ENCODE measurements at places on chromosomes 1 and 21.

DNA sequence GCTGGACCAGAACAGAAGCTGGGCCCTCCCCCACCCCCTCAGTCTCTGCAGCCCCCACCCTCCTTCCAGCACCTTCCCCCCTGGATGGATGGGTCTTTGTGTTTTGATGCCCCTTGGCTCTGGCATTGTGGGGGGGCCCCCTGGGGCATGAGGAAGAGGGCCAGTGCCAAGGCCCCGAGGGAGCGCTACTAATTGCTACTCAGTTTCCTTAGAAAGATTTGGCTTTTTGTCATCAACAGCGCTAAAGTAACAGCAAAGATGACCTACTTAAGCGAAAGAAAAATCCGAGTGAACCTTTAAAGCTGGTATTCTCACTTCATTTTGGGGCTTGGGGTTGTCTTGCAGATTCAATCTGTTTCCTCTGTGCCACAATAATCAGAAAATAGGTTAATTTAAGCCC is 63.5 kb downstream of the SKI start:
- DNase-seq: no peak

GRCh38 chr1:170670802-170671628 is 7.1 kb downstream of the PRRX1 start:
- DNase-seq: no peak

DNA sequence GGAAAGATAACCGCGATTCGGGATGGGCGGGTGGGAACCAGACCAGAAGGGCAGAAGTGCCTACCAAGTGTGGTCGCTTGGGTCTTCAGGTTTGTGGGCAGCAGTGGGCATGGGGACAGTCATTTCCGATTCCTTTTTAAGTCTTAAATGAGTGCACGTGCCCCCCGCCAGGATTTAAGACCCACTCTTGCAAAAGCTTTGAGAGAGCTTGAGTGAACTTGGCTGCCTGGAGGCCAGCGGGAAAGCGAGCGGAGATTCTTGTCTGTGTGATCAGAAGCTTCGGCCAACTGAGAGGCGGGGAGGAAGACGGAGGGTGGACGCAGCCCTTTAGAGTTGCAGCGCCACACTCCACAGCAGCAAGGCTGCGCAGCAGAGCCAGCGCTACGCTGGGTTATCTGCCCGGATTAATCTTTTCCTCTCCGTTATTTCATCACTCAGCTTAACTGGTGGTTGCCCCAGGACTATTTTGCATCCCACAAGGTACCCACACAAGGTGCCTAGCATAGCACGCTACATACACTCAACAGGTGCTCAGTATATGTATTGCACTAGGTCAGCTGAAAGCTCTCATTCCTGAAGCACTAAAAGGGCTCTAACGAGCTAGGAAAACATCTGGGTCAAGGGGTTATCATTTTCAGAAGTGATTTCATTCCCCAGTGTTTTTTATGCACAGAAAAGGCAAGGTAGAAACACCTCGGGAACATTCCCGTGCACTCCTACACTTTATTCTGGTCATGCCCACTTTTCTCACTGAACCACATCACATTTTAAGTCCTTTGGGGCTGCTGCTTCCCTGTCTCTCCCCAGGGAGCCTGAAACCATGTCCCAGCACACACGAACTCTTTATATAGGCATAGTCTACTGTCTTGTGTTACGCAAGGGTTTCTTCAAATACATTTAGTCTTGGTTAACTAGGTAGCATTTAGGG is 1.5 kb upstream of the BATF3 start:
- no peak for DNase-seq

- DNase-seq: no peak
Measured at GRCh38 chr1:202944438-202944921, 13.6 kb downstream of the ADIPOR1 start.

GRCh38 chr1:73604739-73605138 is 593.2 kb downstream of the LRRIQ3 start:
- DNase-seq: no peak

DNA sequence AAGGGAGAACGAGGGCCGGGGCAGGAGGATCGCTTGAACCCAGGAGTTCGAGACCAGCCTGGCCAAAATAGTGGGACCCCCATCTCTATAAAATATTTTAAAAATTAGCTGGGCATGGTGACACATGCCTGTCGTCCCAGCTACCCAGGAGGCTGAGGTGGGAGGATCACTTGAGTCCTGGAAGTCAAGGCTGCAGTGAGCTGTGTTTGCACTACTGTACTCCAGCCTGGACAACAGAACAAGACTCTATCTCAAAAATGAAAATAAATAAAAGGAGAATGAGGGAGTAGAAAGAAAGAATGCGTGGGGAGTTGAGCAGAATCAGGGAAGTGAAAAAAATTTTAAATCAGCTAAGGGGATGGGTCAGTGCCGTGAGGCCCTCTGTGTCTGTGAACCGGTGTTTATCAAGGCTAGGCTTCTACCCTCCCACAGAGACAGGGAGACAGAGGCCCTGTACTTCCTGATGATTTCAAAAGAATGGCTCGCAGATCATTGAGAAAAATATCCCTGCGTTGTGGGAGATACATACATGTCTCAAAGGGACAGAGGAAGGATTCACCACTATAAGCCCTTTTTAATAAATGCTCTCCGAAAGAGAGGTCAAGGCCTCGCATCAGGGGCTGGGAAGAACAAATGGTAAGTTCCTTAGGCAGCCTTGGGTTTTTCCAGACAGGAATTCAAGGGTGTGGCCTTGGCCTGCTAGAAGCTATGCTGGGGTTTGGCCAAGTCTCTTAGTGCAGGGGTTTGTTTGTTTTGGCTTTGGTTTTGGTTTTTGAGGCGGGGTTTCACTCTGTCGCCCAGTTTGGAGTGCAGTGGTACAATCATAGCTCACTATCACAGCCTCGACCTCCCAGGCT is 20.7 kb downstream of the IL10RB start:
- DNase-seq: no peak

DNA sequence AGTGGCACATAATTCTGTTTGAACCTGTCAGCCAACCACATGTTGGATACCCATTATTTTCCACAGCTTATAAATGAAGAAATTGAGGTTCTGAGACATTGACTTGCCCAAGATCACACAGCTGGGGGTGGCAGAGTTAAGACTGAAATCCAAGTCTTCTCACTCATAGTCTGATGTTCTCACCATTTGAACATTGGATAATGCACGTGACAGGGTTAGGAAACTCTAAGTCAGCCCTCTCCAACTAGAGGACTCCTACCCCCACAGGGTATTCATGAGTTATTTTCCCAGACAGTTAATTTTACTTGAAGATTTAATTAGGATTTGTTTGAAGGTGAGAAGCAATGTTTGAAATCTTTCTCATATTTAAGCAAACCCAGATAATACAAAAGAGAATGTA is 38.1 kb upstream of the C1orf105 start:
- DNase-seq: no peak

DNA sequence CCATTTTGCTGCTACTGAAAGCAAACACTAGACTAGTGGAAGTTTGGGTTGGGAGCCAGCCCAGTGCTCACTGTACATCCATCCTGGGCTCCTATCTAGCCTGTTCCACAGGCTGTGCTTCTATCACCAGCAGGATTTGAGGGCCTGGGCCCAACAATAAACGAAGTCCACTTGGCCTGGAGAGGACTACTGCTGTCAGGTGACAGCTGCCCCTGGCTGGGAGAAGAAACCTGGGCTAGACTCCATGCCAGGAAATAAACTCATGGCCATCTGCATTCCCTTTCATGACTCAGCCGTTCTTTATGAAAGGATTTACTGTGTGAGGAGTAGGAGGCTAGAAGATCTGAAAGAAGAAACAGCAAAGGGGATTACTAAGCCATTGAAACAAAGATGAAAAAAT is 35.5 kb downstream of the COLGALT2 start:
- DNase-seq: no peak

DNA sequence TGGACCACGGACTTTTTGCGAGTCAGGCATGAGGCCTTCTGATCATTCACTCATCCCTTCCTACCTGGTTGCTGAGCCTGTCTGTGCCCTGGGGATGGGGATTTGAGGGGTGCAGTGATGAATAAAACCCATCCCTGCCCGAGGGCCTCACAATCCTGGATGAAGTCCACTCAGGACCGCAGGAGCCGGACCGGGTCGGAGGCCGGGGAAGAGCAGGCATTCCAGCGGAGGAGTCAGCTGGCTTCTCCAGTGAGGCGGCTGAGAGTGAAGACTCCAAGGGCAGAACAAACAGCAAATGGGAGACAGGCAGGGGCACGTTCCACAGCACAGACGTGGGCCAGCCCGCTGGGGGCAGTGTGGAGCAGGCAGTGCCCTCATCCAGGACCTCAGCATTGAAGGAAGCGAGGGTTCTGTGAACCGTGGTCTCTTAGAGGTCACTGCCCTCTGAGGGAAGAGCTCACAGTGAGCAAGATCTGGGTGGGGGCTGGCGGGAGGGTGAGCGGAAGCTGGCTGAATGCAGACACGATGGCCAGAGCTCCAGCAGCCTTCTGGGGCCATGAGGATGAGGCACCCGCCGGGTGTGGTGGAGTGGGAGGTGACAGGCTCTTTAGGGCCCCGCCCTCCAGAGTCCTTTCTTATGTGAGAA is 10.9 kb upstream of the LRRC3 start:
- no peak for DNase-seq

DNA sequence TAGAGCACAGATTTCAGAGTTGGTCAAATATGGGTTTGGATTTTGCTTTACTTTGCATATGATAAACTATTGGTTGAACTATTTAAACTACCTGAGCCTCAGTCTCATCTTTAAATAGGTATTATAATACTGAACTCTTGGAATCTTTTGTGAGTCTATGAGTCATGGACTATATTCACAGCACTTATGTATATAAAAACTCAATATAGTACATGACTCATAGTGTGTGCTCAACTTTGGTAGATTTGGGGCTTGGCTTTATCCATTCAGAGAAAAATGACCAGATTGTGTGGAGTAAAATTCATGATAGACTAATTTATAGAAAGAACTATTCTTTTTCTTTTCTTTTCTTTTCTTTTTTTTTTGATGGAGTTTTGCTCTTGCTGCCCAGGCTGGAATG is 28.7 kb downstream of the FCRL3 start:
- DNase-seq: no peak

GRCh38 chr1:60763741-60764140 is 318.6 kb upstream of the NFIA start:
- no peak for DNase-seq

DNA sequence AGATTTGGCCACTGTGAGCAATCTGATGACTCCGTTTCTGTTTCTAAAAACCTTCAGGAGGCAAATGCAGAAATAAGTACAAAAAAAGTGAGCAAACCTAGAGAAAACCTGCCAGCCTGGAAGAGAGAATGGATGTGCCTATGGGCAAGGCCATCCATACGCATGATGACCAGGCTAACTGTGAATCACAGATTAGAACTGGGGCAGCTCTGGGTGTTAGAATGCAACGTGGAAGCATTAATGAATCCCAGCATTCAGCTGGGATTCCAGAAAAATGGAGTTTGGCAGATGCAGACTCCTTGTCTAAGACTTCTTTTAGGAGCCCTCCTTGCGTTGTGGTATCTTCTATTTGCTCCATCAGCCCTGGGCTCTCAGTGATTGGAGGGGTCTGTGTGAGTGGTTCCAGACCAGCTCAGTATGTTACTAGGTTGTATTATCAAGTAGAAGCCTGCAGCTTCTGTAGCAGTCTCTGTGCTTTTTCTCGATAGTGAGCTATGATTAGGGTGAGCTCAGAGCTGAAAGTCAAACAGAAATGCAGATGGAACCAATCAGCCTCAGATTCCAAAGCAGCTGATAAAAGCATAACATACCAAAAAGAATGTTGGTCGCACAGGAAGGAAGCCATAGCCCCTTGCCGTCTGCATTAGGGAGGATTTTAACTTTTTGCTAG is 154.0 kb downstream of the PSMG1 start:
- DNase-seq: no peak

- DNase-seq: no peak
Measured at GRCh38 chr1:180184041-180184440, 29.4 kb downstream of the QSOX1 start.

DNA sequence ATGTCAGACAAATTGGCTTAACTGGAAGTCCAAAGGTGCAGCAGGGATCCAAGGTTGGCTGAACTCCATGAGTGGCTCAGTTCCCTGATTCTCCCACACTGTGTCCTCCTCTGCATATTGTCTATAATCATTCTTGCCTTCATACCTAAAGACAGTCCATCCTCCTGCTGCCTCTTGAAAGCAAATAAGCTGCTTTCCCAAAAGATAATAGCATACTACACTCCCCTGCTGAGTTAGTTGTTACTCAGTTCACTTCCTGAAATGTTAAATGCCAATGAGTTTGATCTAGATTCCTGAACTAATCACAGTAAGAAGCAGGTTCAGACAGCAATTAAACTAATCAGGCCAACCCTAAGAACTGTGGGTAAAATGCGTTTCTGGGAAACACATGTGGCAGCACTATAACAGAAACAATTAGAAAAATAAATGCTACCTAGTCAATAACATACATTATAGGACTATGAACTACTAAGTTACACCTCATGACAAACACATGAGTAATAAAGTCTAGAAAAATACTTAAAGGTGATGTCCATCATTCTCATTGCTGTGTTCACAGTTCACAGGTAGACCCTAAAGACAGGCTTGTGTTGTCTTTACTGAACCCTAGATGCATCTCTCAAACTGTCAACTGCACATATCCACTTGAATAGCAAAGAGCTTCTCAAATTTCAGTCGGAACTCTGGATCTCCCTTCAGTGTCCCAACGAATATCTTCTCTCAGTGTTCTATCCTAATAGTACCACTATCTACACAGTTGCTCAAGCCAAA is 50.8 kb upstream of the BOLA1 start:
- DNase-seq: no peak

- DNase-seq: no peak
Measured at GRCh38 chr1:164961715-164962114, 394.8 kb downstream of the LMX1A start.

DNA sequence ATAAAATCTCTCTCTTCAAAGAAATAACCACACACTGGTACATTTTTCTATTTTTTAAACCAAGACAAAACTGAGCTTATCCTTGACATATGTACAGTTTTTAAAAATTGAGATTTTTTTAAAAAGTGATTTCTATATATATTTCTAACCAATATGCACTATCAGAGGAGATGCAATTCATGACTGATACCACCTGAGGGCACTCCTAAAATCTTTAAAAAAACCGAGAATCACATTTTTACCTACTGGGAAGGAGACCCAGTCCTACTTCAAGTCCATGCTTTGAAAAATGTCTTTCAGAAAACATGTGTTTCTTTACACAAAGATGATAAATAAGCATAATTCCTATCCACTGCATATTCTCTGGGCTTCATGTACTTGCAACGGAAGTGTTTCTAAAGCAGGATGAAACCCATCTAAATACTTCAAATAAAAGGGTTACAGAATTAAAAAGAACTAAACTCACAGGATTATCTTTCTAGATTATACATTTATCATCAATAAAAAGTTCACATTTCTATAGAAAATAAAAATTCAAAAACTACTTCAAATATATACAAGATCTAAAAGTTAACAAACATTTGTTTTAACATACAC is 98.6 kb downstream of the ENAH start:
- no peak for DNase-seq

GRCh38 chr1:188062456-188062855 is 1233.7 kb downstream of the PLA2G4A start:
- DNase-seq: no peak

DNA sequence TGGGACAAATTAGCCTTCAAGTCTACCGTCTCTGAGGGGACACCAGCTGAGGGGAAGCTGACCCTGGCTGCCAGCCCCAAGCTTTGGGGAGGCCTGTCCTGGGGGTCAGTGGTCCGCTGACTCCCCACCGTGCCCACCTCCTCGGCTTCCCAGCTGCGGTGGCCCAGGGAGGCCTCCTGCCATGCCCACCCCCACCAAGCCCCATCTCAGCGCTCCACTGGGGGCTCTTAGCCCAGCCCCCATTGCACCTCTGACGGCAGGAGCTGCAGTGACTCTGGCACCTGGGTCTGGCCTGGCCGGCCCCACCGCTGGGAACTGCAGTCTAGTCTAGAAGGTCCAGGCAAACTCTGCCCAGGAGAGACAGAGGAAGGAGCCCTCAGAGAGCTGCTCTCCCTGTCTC is 30.2 kb upstream of the SIM2 start:
- no peak for DNase-seq
